Suprapubic skin (tissue), 4 donors: ENCODE measurements at places on chromosomes 2 and 18. TPM values are rescaled to one million over a fixed set of nuclear protein-coding genes. Genes with fewer than 3 reads are reported as not detected.

Gene SCYGR4
- total RNA-seq, result 7.2 TPM

GRCh38 chr2:47023332-47023731 is 107.7 kb upstream of the MCFD2 start:
- no peak for DNase-seq
- peaks cover 74% of the 10 kb centered on the region for H3K36me3 ChIP-seq
- no peak overlapping the region for H3K4me3 ChIP-seq
- peaks cover 35% of the 10 kb centered on the region for H3K4me1 ChIP-seq
- H3K27ac ChIP-seq, result no peak overlapping the region
- H3K27me3 ChIP-seq, result no peaks in the 10 kb centered on the region

Gene SLC4A3
- total RNA-seq, result 3.2 TPM

DNA sequence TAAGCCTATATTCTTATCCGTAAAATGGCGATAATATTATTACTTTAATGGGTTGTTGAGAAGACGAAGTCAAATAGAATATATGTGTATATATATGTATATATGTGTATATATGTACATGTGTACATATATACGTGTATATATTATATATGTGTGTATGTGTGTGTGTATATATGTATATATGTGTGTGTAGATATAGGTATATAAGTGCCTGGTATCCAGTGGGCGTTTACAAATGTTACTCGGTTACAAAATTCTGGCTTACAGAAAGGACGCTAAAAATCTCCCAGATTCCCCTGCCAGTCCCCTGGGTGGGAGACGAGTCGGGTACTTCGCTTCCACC is 295 bp upstream of the MTX2 start:
- no peak for DNase-seq
- H3K27me3 ChIP-seq, result no peaks in the 10 kb centered on the region
- peak overlapping the region; percentile 94 for H3K4me3 ChIP-seq
- H3K36me3 ChIP-seq, result no peaks in the 10 kb centered on the region

Gene EFHD1
- 17.4 TPM for total RNA-seq

GRCh38 chr2:35033748-35034147 is 1321.8 kb upstream of the CRIM1 start:
- no peak overlapping the region for H3K27ac ChIP-seq
- no peaks in the 10 kb centered on the region for H3K36me3 ChIP-seq
- H3K27me3 ChIP-seq, result no peaks in the 10 kb centered on the region
- DNase-seq, result no peak
- H3K4me1 ChIP-seq, result no peaks in the 10 kb centered on the region

- no peaks in the 10 kb centered on the region for H3K27me3 ChIP-seq
- H3K27ac ChIP-seq, result no peak overlapping the region
- H3K36me3 ChIP-seq, result peaks cover 14% of the 10 kb centered on the region
Measured at GRCh38 chr18:77042583-77042982, 90.0 kb downstream of the MBP start.

Gene TRPM8
- not detected for total RNA-seq

DNA sequence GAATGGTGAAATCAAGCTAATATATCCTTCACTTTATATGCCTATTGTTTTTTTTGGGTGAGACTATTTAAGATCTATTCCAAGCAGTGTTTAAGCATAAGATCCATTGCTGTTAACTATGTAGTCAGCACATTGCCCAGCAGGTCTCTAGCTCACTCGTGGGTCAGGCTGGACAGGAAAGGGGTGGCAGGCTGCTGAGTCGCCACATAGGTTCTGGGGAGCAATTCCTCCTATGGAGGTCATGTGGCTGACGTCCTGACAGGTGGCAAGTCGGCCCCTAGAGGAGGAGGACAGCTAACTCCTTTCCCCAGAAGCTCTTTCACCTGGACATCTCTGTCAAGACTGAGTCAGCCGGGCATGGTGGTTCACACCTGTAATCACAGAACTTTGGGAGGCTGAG is 13.9 kb upstream of the RAB31 start:
- no peak overlapping the region for H3K27ac ChIP-seq
- no peaks in the 10 kb centered on the region for H3K27me3 ChIP-seq
- no peaks in the 10 kb centered on the region for H3K36me3 ChIP-seq
